ENCODE measurements at places on chromosomes 1 and 21.

DNA sequence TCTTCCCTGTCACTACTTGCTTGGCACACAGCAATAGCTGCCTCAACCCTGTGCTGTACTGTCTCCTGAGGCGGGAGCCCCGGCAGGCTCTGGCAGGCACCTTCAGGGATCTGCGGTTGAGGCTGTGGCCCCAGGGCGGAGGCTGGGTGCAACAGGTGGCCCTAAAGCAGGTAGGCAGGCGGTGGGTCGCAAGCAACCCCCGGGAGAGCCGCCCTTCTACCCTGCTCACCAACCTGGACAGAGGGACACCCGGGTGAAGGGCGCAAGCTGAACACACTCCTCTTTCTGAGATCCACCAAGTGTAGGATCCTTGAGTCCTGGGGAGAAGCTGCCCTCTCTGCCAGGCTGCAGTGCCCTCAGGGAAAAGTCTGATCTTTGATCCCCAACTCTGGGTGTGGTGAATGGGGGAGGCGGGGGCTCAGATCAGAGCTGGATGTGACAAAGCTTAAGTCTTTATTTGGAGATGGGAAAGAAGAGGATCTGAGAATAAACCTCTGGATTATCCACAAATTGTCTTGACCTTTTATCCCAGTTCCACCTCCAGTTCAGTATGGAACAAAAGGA lies 1.2 kb downstream of the RXFP4 start:
- no peak for DNase-seq

DNA sequence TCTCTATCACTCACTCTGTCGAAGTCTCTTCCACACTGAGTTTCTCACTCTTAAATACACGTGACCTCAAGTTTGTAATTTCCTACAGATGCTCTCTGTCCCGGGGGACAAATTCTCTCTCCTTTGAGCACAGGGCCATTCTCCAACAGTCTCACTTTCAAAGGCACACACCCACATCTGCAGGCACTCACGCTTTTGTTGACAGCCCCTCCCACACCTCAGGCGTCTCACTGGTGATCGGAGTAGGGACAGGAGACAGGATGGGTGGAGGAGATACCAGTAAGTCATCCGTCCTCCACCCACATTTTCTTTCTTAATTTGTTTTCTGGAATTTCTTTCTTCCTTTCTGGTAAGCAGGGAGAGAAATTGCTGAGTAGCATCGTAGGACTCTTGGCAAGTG lies 40.6 kb upstream of the GREM2 start:
- no peak for DNase-seq

GRCh38 chr1:13792419-13792818 lies 92.4 kb downstream of the PRDM2 start:
- no peak for DNase-seq

DNA sequence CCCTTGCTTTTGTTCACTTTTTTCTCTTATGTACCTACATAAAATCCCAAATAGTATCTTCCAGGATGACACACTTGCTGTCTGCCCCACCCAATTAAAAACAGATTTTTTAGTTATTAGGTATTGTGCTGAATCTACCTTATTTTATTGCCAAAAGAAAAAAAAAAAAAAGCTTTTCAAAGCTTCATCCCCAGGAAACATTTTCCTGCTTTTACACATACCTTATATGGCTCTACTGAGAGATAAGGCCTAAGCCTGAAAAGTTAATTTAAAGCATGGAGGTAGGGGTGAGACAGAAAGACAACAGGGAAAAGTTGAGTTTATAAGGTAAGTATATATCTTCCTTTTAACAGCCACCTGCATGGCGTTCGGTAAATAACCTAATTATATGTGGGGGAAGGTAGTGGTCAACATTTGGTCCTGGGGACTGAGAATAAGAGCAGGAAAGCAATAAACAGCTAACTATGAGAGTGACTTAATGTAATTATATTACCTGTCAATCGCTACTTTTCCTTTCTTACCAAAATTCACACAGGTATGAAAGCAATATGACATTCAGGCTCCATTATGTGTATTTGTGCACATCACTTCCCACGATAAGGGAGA lies 54.6 kb upstream of the BOLA1 start:
- DNase-seq: no peak
